ENCODE measurements at places on chromosomes 1 and 21.

GRCh38 chr1:238153253-238153652 lies 262.5 kb upstream of the ZP4 start:
- H3K27me3 ChIP-seq: no peaks in the 10 kb centered on the region
- DNase-seq: no peak
- no peaks in the 10 kb centered on the region for H3K4me1 ChIP-seq
- no peak overlapping the region for H3K4me3 ChIP-seq
- H3K36me3 ChIP-seq: no peaks in the 10 kb centered on the region

- no peak overlapping the region for H3K4me3 ChIP-seq
- H3K36me3 ChIP-seq: no peaks in the 10 kb centered on the region
- DNase-seq: peak; percentile 95
- H3K27ac ChIP-seq: peak overlapping the region; percentile 91
- H3K27me3 ChIP-seq: no peaks in the 10 kb centered on the region
- H3K4me1 ChIP-seq: peaks cover 6% of the 10 kb centered on the region
Measured at GRCh38 chr1:20212685-20213331, 26.5 kb upstream of the PLA2G2C start.

DNA sequence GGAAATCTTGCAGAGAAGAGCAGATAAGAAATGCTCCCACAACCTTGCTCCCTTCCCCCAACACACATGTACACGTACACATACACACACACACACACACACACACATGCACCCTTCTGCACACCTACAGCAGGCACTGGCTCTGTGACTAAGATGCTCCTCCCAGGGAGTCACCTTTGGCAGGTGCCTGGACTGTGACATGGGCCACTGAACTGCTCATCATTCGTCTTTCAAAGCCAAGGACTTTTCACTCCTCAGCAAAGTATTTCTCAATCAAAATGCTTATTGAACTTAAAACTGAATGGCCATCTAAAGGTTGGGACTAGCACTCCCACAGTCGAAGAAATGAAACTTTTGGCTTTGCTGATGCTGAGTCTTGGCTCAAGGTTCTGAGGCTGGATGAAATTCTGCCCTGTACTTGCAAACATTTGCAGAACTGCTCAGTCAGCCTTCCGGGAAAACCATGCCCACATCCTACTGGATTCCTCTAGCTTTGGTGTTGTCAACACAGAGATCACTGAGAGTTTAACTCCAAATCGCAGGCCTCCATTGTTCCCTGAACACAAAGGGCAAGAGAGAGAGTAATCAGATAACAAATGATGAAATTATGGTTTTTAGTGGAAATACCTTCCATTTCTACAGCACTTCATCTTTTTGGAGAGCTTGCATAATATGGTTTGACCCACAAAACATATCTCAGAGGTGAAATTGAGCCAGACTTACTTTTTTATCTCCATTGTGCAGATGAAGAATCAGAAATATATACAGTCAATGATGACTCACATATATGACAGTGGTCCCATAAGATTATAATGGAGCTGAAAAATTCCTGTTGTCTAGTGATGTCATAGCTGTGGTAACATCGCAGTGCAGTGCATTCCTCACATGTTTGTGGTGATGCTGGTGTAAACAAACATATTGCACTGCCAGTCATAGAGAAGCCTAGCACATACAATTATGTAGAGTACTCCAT lies 72.4 kb upstream of the BCAR3 start:
- no peak overlapping the region for H3K27ac ChIP-seq
- H3K4me3 ChIP-seq: no peak overlapping the region
- no peaks in the 10 kb centered on the region for H3K36me3 ChIP-seq
- H3K27me3 ChIP-seq: no peaks in the 10 kb centered on the region
- no peak for DNase-seq
- peaks cover 13% of the 10 kb centered on the region for H3K4me1 ChIP-seq

DNA sequence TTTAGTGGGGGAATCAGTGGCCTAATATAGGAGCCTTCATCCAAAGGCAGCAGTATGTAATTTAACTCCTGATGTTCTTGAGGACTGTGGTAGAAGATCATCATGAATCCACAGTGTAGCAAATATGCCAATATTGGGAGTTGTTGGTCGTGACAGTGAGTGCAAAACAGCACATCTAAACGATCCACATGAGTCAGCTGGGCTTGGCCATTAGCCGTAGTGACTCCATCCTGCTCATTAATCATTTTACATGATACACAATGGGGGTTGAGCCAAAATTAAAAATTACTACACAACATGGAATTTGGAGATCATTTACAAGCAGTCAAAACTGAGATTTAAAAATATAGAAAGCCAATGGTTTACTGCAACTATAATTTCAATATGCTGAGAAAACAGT lies 653.9 kb upstream of the CAMK1G start:
- H3K27me3 ChIP-seq: no peaks in the 10 kb centered on the region
- H3K4me3 ChIP-seq: no peak overlapping the region
- H3K36me3 ChIP-seq: no peaks in the 10 kb centered on the region

- peaks cover 8% of the 10 kb centered on the region for H3K36me3 ChIP-seq
- DNase-seq: no peak
- H3K4me3 ChIP-seq: no peak overlapping the region
- peaks cover 7% of the 10 kb centered on the region for H3K4me1 ChIP-seq
Measured at GRCh38 chr1:172581779-172582178, 48.8 kb downstream of the SUCO start.

DNA sequence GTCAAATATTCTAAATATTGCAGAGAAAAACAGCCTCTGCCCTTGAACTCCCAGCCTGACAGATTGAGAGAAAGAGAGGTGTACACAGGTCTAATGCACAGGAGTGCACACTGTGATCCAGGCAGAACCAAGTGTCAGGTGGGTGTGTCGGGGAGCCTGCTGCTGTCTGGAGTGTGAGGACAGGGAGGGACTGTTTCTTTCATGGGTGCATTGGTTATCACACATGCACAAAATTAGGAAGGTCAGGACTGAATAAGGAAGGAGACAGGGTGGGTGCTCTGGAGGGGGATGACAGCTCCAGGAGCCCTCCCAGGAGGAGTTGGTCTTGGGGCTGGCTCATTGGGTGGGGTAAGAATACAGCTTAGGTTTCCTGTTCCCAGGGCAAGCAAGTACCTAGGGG lies 13.3 kb upstream of the PINK1 start:
- H3K36me3 ChIP-seq: no peaks in the 10 kb centered on the region
- H3K4me1 ChIP-seq: peaks cover 3% of the 10 kb centered on the region
- no peak overlapping the region for H3K4me3 ChIP-seq
- no peak for DNase-seq
- no peaks in the 10 kb centered on the region for H3K27me3 ChIP-seq

- H3K27ac ChIP-seq: no peak overlapping the region
- H3K27me3 ChIP-seq: no peaks in the 10 kb centered on the region
Measured at GRCh38 chr1:24551960-24552571, 3.8 kb upstream of the NCMAP start.

GRCh38 chr1:51592711-51593110 lies 24.2 kb upstream of the OSBPL9 start:
- H3K4me3 ChIP-seq: no peak overlapping the region
- H3K27me3 ChIP-seq: no peaks in the 10 kb centered on the region
- H3K4me1 ChIP-seq: no peaks in the 10 kb centered on the region
- H3K36me3 ChIP-seq: no peaks in the 10 kb centered on the region
- no peak overlapping the region for H3K27ac ChIP-seq

- no peak overlapping the region for H3K4me3 ChIP-seq
- H3K4me1 ChIP-seq: peaks cover 21% of the 10 kb centered on the region
- no peak overlapping the region for H3K27ac ChIP-seq
- H3K36me3 ChIP-seq: no peaks in the 10 kb centered on the region
- no peaks in the 10 kb centered on the region for H3K27me3 ChIP-seq
Measured at GRCh38 chr1:3290915-3291314, 163.6 kb upstream of the ARHGEF16 start.

- no peaks in the 10 kb centered on the region for H3K27me3 ChIP-seq
- no peak overlapping the region for H3K27ac ChIP-seq
- no peaks in the 10 kb centered on the region for H3K4me1 ChIP-seq
- H3K36me3 ChIP-seq: no peaks in the 10 kb centered on the region
- H3K4me3 ChIP-seq: no peak overlapping the region
- DNase-seq: no peak
Measured at GRCh38 chr1:215407575-215407974, 159.5 kb upstream of the KCTD3 start.

DNA sequence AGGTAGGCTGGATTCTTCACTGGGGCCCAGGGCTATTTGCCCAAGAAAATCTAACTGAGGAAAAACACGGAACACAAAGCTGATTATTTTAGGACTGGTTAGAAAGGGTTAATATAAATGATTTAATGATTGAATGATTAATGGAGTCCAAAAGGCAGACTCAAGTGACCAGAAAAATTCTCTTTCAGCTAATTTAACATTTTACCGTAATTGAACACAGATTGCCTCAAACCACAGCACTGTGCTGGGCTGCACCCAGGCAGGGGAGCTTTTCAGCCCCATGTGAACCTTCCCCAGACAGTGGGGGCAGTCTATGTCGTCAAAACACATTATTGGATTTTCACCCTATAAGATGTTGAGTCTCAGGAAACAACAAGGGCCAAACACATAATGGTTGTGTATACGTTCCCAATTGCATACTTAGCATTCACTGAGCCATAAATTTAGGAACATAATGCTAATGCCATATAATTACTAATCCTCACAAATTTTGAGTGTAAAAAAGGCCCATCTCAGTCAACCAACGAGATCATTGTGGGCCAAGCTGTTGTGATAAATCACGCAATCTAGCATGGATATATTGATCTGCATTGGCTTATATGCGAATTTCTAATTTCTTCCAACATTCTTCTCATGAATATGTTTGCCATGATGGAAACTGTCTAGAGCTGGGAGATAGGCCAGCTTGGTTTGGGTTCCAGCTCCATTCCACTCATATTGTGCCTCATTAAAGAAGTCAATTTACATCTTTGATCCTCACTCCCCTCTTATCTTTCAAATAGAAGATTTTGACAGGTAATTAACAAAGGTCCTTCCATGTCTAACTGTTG lies 27.7 kb downstream of the DSCAM start:
- H3K4me1 ChIP-seq: no peaks in the 10 kb centered on the region
- H3K27me3 ChIP-seq: no peaks in the 10 kb centered on the region

GRCh38 chr1:187276677-187277076 lies 447.9 kb downstream of the PLA2G4A start:
- H3K27me3 ChIP-seq: no peaks in the 10 kb centered on the region
- DNase-seq: no peak
- no peak overlapping the region for H3K27ac ChIP-seq
- no peaks in the 10 kb centered on the region for H3K36me3 ChIP-seq
- no peak overlapping the region for H3K4me3 ChIP-seq

DNA sequence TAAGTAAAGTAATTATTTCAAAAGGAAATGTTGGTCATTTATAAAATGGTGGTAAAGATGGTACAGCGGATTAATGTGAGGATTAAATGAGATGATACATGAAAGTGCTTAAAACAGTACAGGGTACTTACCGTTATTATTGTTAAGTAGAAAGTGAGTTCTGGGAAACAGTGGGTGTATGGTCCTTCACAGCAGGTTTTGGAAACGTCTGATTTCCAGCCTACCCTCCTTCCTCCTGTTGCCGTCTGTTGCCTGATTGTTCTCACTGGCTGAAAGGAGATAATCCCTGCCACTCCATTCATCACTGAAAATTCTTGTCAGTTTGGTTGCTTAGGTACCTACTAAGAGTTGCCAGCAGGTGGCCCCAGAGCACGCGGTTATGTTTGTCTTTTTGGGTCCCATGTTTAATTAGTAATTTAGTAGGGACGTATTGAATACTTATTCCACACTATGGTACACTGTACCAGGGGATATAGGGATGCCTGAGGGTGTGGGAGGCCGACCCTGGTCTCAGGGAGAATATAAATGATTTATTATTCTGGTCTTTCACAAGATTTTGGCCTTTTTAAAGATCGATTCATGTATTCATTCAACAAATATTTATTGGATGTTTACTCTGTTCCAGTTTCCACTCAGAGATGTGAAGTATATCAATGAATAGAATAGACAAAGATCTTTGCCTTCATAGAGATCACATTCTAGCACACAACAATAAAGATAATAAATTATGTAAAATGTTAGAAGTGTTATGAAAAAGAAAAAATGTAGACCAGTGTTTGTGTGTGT lies 30.8 kb upstream of the RPTN start:
- no peaks in the 10 kb centered on the region for H3K27me3 ChIP-seq
- H3K36me3 ChIP-seq: no peaks in the 10 kb centered on the region
- no peaks in the 10 kb centered on the region for H3K4me1 ChIP-seq

- no peak overlapping the region for H3K4me3 ChIP-seq
- no peaks in the 10 kb centered on the region for H3K27me3 ChIP-seq
- DNase-seq: no peak
Measured at GRCh38 chr21:41929248-41929647, 24.6 kb downstream of the C2CD2 start.

DNA sequence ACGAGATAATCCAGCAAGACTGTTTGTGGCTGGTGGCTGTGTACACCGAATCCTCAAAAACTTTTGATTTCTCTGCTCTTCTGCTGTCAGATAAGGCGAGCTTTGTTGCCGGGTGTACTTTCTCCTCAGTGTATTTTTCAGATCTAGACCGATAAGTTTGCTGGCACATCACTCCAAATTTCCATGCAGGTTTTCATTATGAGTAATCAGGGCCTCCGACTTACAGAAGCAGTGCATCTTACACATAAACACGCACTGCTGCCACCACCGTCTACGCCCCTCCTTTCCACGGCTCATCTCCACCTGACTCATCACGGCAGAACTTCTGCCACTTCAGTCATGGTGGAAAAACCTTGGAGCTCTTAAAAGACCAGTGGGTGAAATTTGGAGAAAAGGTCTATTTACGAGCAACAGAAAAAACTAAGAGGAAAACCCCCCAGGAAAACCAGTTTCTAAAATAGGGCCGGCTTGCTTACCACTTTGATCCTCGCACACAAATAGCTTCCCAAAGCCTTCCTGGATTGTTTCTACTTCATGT lies 7.7 kb downstream of the ZBTB21 start:
- H3K27me3 ChIP-seq: no peaks in the 10 kb centered on the region
- H3K36me3 ChIP-seq: peaks cover 6% of the 10 kb centered on the region
- H3K27ac ChIP-seq: no peak overlapping the region
- DNase-seq: no peak
- no peak overlapping the region for H3K4me3 ChIP-seq

DNA sequence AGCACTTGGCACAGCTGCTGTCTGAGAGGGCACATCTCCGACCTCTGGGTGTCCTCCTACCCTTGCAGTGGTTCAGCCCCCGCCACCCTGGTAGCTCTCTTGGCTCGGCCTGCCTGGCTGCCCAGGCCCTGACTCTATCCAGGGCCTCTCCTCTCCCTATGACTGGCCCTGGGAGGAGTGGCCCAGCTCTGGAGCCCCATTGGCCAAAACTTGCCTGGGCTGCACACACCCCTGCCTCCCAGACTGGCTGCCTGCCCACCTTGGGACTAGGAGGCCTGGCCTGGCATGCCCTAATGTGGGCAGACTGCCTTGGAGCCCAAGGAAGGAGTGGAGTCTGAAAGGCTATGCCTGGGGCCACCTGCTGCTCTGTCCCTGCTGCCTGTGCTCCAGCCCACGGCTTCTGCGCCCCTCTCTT lies 33.6 kb downstream of the ACOT11 start:
- no peak overlapping the region for H3K4me3 ChIP-seq
- H3K27me3 ChIP-seq: no peaks in the 10 kb centered on the region
- DNase-seq: peak; percentile 100
- peaks cover 44% of the 10 kb centered on the region for H3K4me1 ChIP-seq
- H3K27ac ChIP-seq: peak overlapping the region; percentile 95
- no peaks in the 10 kb centered on the region for H3K36me3 ChIP-seq

- H3K27ac ChIP-seq: peak overlapping the region; percentile 41
- H3K4me3 ChIP-seq: no peak overlapping the region
- no peaks in the 10 kb centered on the region for H3K27me3 ChIP-seq
- no peaks in the 10 kb centered on the region for H3K36me3 ChIP-seq
- H3K4me1 ChIP-seq: peaks cover 8% of the 10 kb centered on the region
- no peak for DNase-seq
Measured at GRCh38 chr1:94543893-94544635, 2.5 kb upstream of the F3 start.
